ENCODE measurements at places on chromosomes 1 and 21. TPM values are rescaled to one million over a fixed set of nuclear protein-coding genes. Genes with fewer than 3 reads are reported as not detected.

Gene ACTL8
- 0.06 TPM for total RNA-seq

Gene IL19
- not detected for total RNA-seq

DNA sequence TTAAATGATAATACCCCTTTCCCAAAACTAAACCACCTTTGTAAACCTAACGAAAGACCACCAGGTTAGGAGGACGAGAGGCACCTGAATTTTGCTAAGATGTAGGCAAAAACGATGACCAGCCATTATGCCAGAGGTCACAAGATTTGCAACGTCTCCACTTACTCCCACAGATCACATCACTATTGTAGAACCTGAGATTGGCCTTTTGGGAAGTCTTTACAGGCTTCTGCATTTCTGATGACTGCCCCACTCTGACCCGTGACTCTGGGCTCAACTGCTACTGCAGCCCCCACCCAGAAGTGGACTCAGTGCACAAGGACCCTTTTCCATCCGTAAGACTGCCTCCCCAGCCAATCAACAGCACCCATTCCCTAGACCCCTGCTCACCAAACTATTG, 36.4 kb upstream of the COL6A2 start:
- no peak for DNase-seq

Gene RGSL1
- total RNA-seq: not detected

Gene RPTN
- total RNA-seq: not detected

- peak; percentile 30 for DNase-seq
Observed at GRCh38 chr1:20233394-20233793, 47.1 kb upstream of the PLA2G2C start.

DNA sequence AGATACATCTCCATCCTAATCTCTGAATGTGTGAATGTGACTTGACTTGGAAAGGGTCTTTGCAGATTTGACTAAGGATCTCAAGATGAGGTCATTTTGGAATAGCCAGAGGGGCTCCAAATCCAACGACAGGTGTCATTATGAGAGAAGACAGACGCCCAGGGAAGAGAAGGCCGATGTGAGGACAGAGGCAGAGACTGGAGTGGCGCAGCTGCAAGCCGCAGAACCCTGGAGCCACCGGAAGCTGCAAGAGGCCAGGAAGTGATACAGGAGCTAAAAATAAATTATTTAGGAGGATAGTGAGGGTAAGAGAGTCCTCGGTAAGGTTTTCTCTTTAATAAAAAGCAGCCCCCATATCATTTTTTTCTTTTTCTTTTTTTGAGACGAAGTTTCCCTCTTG, 9.7 kb upstream of the AADACL4 start:
- no peak for DNase-seq

DNA sequence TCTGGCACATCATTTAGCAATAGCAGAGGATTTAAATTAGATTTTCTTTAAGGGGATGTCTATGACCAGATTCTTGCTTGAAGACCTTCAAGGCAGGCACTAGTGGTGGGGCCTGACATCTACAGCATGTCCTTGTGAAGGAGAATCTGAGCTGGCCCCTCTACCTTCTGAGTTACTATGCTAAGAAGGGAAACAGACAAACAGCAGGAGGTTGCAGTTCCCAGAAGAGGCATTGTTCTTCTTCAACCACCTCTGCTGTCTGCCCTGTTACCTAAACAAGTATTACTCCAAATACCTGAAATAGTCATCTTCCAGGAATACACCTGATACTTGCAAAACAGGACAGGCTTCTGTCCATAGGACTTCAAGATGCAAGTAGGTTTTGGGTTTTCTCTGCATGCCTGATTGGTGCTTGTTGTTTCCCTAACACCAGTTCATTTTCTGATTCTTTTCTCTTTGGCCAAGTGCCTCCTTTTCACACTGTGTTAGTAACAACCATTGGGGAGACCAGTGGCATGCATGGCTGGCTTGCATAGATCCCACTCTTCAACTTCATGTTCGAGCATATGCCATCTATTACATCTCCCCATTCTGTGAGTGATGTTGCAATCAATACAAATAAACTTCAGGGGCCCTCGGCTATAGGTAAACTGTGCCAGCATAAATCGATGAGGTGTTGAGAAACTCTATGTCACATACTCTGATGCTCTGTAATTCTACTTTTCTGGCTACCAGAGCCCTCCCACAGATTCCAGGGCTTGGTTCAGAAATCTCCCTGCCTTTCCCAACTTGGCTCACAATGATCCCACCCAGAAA, 93.0 kb upstream of the DUSP10 start:
- DNase-seq: no peak

Gene IL10RB
- total RNA-seq: 111 TPM

- DNase-seq: no peak
Observed at GRCh38 chr1:231596337-231596791, 30.2 kb upstream of the DISC1 start.

GRCh38 chr1:162906485-162906884, 45.5 kb upstream of the CCDC190 start:
- DNase-seq: no peak

GRCh38 chr1:161001525-161001924, 19.4 kb downstream of the F11R start:
- DNase-seq: no peak

- DNase-seq: no peak
Observed at GRCh38 chr1:27487966-27488884, 1.7 kb downstream of the WASF2 start.

Gene PPIAL4G
- total RNA-seq: not detected

Gene NECAP2
- 56.9 TPM for total RNA-seq

GRCh38 chr1:192629612-192630011, 6.3 kb upstream of the RGS13 start:
- no peak for DNase-seq

Gene COA6
- total RNA-seq: 103 TPM

GRCh38 chr21:25361097-25361496, 246.2 kb downstream of the MRPL39 start:
- no peak for DNase-seq

DNA sequence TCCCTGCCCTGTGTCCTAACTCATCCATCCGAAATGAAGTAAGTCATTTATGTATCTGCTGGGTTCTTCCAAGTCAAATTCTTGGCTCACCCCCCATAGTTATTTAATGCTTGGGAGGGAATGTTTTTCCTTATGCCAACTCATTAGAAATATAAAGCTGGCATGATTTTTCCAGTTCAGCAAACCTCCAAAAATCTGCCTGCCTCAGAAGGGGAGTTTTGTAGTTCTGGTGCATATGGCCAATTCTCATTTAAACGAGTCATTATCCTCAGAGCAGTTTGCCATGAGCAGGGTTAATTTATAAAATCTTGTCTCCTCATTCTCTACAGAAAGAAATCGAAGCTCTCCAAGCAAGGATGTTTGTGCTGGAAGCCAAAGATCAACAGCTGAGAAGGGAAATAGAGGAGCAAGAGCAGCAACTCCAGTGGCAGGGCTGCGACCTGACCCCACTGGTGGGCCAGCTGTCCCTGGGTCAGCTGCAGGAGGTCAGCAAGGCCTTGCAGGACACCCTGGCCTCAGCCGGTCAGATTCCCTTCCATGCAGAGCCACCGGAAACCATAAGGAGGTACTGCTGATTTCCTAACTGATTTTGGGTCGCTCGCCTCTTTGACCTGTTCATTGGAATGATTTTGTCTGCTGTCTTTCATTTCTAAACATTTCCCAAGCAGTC, 144.1 kb downstream of the DISC1 start:
- DNase-seq: no peak

DNA sequence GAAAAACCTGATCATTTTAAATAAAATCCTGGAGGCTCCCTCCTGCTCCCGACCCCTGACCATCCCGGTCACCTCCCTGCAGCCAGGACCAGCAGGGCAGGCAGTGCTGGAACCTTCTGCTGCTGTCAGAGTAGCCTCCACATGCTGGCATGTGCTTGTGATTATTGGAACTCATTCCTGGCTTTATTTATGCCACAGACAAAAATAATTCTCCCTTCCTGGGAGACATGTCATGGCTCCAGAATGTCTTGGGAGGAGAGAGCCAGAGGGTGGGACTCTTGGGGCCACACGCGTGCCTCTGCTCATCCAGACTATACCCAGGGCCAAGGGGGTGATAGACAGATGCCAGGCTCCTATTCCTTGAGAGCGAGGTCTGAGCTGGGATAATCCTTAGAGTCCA, 183.6 kb upstream of the RAB4A start:
- DNase-seq: no peak

GRCh38 chr1:185284116-185284515, 32.9 kb downstream of the IVNS1ABP start:
- no peak for DNase-seq

Gene C1orf210
- not detected for total RNA-seq

- no peak for DNase-seq
Observed at GRCh38 chr1:185663771-185664296, 70.4 kb upstream of the HMCN1 start.

GRCh38 chr1:153536671-153537375, 1.0 kb upstream of the S100A6 start:
- DNase-seq: no peak

DNA sequence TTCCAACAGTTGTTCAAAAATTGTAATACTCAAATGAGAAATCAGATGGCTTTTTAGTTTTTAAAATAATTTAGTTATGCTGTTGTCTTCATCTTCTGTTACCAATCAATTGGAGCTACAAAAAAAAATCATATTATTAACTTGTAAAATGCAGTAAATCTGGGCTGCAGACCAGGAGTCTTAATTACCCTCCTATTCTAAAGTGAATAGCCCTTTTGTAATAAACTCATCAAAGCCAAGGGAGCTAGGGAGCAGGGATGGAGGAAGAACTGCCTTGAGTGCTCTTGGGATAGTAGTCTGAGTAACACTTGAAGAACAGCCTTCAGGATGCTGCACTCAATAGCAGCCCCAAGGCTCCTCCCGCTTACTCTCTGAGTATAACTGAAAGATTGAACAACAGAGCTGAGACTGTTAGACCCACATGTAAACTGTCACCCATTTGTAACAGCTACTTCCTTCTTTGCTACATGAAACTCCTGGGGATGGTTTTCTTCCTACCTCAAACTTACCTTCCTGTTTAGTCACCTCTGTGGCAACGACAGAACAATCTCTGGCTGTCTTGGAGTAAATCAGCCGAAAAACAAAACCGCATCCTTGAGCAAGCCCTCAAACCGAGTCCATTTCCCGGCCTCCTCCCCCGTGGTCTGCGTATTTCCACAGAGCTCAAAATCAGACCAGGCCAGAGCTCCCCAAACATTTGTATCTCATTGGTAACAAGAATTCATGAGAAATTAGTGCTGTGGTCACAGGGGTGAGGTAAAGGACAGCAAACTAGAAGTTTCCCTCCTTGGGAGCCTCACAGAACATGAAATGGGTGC, 55.9 kb downstream of the CD58 start:
- no peak for DNase-seq

DNA sequence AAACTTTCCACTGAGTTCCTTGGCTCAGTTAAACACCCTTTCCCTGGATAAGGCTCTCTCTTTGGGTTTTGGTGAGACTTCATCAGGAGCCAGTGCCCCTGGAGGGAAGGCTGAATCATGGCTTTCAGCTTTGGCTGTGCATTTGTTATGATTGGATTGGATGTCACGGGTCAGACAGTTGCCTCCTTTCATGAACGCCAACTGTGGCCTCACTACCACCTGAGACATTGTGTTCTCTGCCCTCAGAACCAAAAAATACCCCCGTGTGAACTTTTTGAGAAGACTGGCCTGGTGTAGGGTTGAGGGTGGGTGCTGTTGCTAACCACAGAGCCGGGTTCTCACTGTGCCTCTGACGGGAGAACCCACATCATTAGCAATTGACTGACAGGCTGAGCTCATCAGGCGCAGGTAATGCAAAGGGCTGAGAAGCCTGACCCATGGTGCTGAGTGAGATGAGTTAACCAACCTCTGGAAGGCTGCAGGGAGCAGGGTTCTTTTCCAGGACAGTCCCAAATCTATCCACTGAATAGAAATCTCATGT, 65.6 kb downstream of the HHAT start:
- DNase-seq: no peak

Gene IPP
- total RNA-seq: 9.6 TPM

Gene LCE2C
- total RNA-seq: not detected

DNA sequence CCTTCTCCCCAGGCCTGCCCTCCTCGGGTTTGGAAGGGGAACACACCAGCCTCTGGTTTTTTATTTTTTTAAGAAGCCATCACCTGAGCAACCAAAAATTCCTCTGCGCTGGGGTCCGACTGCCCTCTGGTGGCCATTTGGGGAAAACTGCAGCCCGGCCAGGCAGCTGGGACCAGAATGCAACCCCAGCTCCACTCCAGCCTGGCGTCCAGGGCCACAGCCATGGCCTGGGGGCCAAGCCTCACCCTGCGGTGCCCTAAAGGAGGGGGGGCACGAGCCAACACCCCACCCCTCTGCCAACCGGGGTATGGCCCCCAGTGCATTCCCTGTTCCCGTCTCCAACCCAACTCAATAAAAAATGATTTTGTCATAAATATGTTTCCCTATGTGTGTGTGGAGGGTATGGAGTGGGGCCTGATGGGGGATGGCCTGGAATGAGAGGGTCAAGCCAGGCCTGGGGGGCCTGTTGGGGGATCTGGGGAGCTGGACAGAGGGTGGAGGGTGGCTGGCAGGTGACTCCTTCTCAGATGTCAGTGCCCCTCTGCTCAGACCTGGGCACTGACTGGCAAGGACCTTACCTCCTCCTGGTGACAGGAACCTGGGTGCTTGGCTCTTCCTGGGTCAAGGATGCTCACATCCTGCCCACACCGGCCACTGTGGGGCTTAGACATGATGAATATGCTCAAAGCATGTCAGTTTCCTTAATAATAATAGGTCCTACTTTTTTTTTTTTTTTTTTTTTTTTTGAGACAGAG, 3.2 kb downstream of the GPR3 start:
- DNase-seq: peak; percentile 38

DNA sequence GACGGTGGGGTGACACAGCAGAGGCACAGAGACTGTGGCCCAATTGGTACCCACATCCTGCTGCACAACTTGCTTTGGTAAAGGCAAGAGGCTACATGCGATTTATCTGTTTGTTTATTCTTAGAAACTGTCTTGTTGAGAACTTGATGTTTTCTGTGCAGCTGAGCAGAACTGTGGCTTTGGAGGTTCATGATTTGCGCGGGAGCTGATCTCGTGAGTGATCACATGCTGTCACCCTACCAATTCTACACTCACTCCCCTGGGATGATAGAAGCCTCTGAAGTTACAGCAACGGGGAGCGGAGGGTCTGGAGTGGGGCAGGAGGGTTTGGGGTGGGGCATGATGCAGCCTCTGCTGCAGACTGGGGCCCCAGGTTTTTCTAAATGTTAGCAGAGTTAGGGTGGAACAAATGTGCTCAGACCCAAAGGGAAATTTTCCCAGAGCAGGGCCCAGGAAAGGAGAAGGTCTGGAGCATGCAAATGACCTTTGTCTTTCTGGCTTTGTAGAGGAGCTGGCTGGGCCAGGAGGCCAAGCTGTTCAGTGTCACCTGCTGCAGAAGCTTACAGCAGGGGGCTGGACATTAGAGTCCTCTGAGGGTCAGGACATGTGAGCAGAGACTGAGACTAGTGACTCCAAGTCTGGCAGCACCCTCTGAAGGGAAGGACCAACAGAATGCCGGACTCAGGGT, 83.6 kb downstream of the GRIK3 start:
- DNase-seq: no peak

DNA sequence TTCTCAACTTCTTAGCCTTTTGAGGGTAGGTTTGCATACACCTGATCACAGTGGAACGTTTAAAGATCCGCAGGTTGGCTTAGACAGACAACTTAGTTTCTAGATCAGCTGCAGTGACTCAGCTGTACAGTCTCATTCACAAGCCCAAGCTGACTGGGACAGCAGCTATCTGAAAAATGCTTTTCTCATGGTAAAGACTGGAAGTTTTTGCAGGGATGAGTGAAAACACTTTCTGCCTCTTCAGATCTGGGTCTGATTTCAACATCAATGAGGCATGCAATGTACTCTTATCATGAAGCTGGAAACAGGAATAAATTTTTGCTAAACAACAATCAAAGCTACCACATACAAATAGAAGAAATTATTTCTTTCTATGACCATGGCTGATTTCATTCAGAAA, 61.1 kb upstream of the PTBP2 start:
- no peak for DNase-seq

- no peak for DNase-seq
Observed at GRCh38 chr21:33266050-33266788, at the start of gene IL10RB. Gene IL10RB (plus strand): TSS chr21:33266367. CDS start chr21:33266466, 99 bp downstream.
